Left hindlimb (tissue), 1 donor: ENCODE measurements at places on chromosomes 11 and 22.

- no peak for DNase-seq
Measured at GRCh38 chr11:8788616-8789015, 106.0 kb downstream of the RPL27A start.

- no peak for DNase-seq
Measured at GRCh38 chr11:129720156-129720555, 95.5 kb upstream of the TMEM45B start.

- DNase-seq = no peak
Measured at GRCh38 chr22:49328630-49329405, 498.9 kb downstream of the BRD1 start.

DNA sequence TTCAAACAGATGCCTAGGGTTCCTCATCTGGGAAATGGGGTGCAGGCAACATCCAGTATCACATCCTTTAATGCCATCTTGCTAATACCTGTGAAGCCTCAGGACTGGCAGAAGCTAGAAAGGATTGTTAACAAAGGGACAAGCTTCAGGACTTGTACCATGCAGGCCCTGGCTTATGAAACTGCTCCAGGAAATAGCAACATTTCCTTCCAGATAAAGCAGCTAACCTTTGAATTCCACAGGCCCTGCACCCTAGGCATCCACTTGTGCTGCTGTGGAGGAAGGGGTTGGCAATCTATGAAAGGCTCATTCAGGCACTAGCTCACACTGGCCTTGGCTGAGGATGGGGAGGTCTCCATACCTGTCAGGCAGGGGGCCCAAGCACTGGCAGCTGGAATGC lies 87.2 kb downstream of the BTBD10 start:
- DNase-seq = no peak

GRCh38 chr11:134252346-134253187 lies 585 bp downstream of the THYN1 start:
- DNase-seq = peak; percentile 51

DNA sequence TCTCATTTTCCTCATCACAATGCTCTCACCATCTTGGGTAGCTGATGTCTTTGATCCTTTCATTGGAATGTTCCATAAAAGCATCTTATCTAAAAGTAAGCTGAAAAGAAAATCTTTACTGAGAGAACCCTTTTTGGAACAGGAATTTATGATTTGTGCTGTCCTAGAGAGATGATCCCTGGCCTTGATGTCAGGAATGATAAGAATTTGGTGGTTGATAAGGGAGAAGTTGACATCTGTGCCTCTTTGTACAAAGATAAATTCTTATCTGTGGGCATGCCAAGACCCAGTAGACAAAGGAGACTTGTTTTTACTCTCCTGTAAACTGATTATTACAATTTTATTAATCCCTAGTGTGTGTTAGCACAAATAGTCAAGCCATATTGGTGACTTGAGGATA lies 36.9 kb downstream of the NAALAD2 start:
- no peak for DNase-seq

GRCh38 chr11:3893311-3893710 lies 37.8 kb downstream of the STIM1 start:
- DNase-seq = no peak

- DNase-seq = no peak
Measured at GRCh38 chr22:20964090-20964798, 2.8 kb upstream of the AIFM3 start.

GRCh38 chr22:39598017-39598965 lies 27.7 kb downstream of the CACNA1I start:
- no peak for DNase-seq

GRCh38 chr22:29773233-29773632 lies 6.1 kb downstream of the UQCR10 start:
- no peak for DNase-seq

DNA sequence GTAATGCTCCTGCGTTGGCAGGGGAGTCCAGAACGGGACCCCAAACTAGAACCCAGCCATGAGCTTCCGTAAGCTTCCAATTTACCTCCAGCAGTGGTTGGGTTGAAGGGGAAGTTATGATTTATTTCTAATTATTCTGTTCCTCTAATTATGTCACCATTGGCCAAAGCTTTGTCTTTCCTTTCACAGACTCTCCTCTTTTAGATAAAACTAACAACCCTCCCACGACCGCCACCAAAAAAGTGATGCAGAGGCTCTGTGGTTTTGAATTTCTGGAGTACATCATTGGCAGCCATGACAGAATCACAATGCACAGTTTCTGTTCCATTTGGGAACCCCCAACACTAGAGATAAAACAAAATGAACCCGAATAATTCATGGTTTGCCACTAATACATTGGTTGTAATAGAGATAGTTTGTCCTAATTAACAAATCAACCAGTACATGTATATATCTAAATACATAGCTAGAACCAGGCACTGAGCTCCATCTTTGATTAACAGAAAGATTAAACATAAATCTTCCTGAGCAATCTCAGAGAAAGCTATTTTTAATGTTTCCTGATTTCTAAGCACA lies 64.3 kb downstream of the ETS1 start:
- no peak for DNase-seq
